ENCODE measurements at places on chromosomes 5 and 9.

DNA sequence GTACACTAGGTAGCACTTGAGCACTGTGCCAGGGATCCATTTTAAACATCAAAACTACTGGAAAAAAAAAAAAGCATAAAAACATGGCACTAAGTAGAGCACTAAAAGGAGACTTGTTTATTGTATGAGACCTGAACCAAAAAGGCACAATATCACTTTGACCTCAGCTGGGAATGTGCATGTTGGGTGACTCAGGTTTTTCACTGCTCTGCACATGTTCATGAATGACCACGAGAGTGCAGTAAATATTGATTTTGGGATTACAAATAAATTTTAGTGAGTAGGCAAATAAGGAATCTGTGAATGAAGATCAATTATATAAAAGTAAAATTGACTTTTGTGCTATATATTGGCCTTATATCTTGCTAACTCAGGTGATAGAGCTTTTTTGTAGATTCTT is 11.8 kb downstream of the RMI1 start:
- no peak for DNase-seq

DNA sequence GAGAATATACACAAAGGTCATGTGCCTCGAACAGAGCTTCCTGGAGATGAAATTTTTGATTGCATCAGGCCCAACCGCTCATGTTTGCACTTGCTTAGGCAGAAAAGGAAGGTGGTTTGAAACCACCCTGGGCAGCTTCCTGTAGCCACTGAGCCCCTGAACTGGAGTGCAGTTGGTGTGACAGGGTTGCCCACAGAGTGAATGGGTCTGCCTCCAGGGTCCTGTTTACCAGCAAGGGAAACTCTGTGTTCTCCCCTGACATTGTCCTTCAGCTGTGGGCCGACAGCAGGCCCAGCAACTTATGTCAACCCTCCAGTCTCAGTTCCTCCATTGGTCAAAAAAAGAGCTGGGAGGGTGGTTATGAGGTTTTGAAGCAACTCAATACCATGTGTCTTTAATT is 289.6 kb downstream of the KIF4B start:
- no peak for DNase-seq

DNA sequence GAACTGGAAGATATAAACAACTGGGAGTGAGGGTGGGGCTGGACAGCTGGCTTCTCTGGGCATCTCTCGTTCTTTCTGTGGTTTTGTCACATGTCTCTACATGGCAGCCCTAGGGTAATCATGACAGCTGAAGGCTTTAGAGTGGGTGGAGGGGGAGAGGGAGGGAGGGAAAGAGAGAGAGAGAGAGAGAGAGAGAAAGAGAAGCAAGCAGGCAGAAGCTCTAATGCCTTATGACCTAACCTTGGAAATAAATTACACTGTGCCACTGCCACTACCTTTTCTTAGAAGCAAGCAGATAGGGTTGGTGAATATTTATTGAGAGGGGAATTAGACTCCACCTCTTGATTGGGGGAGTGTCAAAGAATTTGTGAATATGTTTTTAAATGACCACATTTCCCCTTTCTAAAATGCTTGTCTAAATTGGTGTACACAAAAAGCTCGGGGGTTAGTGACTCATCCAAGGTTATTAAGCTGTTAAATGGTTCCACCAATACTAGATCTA is 2.6 kb upstream of the DAPK1 start:
- DNase-seq, result no peak

- no peak for DNase-seq
These were observed 301.6 kb downstream of the NR2F1-AS1 start for GRCh38 chr5:93279296-93279963.

- no peak for DNase-seq
These were observed 499.3 kb downstream of the SPOCK1 start for GRCh38 chr5:136999787-137000186.

GRCh38 chr5:170523142-170523551 is 19.3 kb downstream of the KCNIP1 start:
- no peak for DNase-seq

DNA sequence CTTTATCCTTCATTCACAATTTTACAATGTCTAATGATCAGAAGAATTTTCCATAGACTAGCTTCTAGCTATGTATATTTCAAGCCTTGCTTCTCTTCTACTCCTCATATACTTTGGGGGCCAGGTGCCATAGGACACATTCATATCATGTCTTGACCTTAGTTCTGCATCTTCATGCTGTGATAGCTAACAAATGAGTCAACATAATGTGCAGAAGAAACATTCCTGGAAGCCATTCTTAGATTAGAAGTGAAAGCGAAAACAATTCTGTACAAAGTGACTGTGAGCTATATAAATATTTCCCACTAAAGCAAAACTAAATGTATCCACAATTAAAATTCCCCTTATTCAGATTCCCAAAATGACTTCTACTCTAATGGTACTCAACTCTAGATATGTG is 320.2 kb upstream of the NREP start:
- DNase-seq, result no peak

- DNase-seq, result no peak
These were observed 24.4 kb downstream of the SKIC3 start for GRCh38 chr5:95530416-95530815.

- peak; percentile 68 for DNase-seq
These were observed 716 bp downstream of the PROB1 start for GRCh38 chr5:139394123-139394653.

DNA sequence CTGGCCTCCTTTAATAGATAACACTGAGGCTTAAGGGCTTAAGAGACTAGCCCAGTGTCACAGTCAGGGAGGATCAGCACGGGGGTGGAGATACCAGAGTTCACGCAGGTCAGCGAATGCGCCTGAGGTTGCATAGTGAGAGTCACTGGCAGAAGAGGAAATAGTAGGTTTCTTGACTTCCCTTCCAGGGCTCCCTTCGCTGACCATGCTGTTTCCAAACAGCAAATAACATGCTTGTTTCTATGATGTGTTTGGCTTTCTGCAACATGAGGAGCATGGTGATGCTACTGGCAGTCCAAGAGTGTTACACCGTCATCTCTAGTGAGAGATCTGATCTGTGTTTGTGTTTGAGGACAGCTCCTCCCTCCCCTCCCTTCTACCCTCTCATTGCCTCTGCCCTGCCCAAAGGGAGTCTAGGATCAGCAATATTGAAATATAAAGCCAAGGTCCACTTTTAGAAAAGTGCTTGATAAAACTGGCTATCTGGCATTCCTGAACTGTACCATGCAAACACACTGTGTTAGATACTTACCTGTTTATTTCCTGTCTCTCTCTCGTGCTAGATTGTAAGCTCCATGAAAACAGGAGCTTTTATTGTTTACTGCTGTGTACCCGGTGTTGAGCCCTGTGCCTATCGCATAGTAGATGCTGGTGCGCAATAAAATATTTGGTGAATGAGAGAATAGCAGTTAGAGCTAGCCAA is 12.3 kb downstream of the TLE4 start:
- DNase-seq, result peak; percentile 42

DNA sequence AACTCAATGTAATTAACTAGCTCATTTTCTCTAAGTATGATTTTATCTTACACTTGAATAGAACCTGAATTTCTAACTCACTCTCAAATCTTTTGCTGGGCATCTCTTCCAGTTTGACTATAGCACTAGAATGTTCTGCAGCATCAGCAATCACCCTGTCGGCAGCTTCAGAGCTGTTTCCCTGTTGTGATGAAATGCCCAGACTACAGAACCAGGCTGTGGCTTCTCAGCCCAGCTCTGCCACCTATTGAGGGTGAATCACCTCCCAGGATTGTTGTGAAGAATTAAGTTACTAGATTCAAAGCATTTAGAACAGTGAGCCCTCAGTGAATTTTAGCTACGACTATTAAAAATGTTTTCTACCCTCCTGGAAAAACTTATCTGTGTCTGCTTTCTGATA is 90.4 kb upstream of the ANKRD55 start:
- DNase-seq, result no peak

DNA sequence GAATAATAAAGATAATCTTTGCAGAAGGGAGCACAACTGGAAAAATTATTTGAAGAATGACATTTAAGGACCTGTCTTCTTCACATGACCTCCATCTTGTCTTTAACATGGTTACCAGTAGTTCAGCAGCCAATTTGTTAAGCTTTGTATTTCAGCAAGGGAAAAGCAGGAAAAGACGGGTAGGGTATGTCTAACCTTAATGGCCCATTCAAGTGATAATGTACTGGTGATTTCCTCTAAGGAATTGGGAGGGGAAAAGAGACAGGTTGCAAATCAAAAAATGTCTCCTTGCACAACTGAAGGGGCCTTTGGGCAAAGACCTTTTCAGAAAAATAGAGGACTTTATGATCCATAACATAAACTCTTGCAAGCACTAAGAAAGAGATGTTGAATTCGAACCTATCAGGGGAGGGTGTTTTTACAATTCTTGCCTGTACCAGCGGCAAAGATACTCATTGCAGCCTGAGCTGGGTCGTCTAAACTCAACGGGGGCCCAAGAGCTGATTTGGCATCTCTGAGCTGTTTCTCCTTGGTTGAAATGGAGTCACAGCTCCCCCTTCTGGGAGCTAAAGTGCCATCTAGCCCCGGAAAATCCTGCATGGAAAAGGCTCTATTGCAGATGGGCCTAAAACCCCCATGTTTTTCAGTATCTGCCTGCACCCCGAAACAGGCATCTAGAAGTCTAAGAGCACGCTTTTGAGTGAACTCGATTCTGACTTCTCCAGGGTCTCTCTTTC is 3.8 kb downstream of the BRINP1 start:
- peak; percentile 20 for DNase-seq

- DNase-seq, result no peak
These were observed 81.4 kb downstream of the PGM5 start for GRCh38 chr9:68437785-68438184.

DNA sequence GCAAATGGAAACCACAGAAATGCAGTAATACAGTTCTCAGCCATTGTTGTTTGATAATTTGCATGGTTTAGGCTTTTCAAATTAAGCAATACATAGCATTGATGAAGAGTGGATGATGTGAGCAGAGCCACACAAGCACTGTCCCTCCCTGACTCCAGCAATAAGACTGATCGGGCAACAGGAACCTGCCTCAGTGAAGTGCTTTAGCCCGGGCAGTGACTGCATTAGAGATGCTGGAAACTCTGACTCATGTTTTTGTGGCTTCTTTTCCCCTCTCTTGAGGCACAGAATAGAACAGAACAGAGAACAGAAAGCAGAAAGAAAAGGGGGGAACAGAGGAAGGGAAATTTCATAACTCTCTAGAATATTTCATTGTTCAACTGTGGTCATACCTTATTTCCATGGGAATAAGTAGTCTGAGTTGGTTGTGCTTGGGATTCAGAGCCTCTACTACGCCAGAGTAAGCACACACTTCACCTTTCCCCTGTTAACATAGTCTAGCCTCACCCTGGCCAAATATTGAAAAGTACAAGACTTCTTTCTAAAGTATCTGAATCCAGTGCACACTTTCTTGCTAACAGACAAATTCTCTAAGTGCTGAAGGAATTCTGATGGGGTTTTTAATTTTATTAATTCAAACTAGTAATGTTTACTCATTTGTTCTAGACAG is 164.8 kb upstream of the VCAN start:
- DNase-seq, result no peak

GRCh38 chr5:143685246-143685815 is 126.6 kb upstream of the HMHB1 start:
- no peak for DNase-seq

GRCh38 chr9:126633881-126634558 is 20.3 kb downstream of the LMX1B start:
- no peak for DNase-seq

- no peak for DNase-seq
These were observed 10.4 kb downstream of the ZNF618 start for GRCh38 chr9:113886466-113886865.

GRCh38 chr9:132168347-132168746 is 6.5 kb downstream of the NTNG2 start:
- no peak for DNase-seq

- DNase-seq, result no peak
These were observed 413.5 kb upstream of the ZNF462 start for GRCh38 chr9:106449336-106449927.

DNA sequence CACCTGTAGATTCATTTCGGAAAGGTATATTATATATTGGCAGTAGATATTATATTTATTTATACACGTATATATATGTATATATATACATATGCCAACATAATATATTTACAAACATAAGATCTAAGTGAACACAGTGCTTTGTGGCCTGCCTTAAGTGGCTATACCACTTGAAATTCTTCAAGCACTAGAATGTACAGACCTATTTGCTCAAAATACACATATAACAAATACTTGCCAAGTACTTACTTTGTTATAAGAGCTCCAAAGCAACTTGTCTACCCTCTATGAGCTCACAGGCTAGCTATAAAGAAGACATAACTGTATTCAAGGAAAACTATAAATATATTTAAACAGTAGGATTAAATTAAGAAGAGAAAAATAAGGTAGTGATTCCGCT is 33.6 kb upstream of the SLC36A1 start:
- DNase-seq, result no peak

GRCh38 chr9:138048184-138048583 is 170.6 kb downstream of the CACNA1B start:
- no peak for DNase-seq
